ENCODE measurements at places on chromosomes 11 and 22. TPM values are rescaled to one million over a fixed set of nuclear protein-coding genes. Genes with fewer than 3 reads are reported as not detected.

Gene MOV10L1
- 0.30 TPM for total RNA-seq

Gene MMP8
- not detected for total RNA-seq

DNA sequence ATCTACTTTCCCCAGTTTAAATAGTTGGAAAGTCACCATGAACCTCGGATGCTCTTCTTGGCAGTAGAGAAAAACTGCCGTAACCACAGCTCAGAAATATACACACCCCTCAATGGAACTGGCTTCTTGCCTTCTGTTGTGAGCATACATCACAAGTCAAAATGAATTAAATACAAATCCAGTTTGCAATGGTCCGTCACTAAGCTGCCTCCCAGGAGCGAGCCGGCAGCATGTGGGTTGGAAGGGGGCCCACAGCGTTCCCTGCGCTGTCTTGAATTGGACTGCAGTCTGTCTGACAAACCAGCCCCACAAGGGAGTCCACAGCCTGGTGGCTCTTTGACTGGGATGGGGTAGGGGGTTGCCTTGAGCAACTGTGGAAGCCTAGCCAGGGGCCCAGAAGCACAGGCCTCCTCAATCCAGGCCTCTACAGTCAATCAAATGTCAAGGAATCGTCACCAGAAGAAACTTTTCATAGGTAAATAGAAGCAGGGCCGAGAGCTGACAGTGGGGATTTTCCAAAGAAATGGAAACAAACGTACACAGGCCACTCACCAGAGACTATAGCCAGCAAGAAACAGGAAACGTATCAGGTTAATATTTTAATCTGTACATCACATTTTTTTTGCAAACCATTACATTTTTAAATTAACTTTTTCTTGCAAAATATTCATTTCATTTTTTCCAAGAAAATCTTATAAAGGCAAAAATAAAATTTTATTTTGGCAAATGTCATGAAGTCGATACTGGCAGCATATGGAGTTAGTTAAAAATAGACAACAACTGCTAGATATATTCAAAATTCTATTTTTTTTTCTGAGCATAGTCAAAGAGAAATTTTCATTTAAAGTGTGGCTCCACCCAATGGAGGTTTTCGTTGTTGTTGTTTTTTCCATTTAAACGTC lies 38.5 kb downstream of the C11orf58 start:
- no peaks in the 10 kb centered on the region for H3K36me3 ChIP-seq
- no peak overlapping the region for H3K4me3 ChIP-seq
- no peaks in the 10 kb centered on the region for H3K27me3 ChIP-seq
- peaks cover 3% of the 10 kb centered on the region for H3K4me1 ChIP-seq
- no peak for DNase-seq
- H3K27ac ChIP-seq = no peak overlapping the region

GRCh38 chr11:93849751-93850593 lies 446 bp downstream of the VSTM5 start:
- DNase-seq = peak; percentile 55
- no peaks in the 10 kb centered on the region for H3K27me3 ChIP-seq
- H3K4me3 ChIP-seq = peak overlapping the region; percentile 45
- no peaks in the 10 kb centered on the region for H3K36me3 ChIP-seq
- H3K4me1 ChIP-seq = peaks cover 6% of the 10 kb centered on the region

DNA sequence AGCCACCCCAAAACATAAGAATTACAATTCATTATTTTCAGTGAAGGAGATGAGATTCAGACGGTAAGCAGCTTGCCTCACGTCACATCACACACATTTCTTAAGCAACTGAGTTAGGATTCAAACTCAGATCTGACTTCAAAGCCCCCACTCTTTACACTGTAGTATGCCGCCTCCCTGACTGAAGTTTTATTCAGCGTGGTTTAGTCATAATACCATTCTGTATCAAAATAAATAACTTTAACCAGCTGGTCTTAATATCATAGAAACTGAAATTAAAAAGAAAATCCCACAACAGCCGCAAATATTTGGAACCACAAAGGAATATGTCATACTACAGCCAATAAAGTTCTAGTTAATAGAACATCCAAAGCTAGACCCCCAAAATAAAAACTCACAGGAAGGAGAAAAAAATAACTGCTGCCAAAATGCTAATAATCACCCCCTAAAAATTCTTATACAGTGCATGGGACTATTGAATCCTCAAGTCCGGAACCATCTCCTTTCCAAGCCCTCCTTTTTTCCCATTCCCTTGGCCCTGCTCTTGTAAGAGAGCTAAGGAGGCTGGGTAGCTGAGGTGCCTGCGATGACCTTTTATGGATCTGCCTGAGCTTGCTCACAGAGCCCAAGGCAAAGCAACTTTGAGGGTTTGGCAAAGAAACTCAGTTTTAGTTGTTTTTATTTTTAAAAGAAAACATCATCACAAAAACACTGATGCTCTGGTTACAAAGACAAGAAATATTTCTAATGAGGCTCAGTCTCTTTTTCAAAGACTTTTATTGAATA lies 334.5 kb downstream of the TTC28 start:
- no peak overlapping the region for H3K4me3 ChIP-seq
- H3K4me1 ChIP-seq = no peaks in the 10 kb centered on the region
- DNase-seq = no peak
- H3K27me3 ChIP-seq = no peaks in the 10 kb centered on the region
- no peaks in the 10 kb centered on the region for H3K36me3 ChIP-seq

DNA sequence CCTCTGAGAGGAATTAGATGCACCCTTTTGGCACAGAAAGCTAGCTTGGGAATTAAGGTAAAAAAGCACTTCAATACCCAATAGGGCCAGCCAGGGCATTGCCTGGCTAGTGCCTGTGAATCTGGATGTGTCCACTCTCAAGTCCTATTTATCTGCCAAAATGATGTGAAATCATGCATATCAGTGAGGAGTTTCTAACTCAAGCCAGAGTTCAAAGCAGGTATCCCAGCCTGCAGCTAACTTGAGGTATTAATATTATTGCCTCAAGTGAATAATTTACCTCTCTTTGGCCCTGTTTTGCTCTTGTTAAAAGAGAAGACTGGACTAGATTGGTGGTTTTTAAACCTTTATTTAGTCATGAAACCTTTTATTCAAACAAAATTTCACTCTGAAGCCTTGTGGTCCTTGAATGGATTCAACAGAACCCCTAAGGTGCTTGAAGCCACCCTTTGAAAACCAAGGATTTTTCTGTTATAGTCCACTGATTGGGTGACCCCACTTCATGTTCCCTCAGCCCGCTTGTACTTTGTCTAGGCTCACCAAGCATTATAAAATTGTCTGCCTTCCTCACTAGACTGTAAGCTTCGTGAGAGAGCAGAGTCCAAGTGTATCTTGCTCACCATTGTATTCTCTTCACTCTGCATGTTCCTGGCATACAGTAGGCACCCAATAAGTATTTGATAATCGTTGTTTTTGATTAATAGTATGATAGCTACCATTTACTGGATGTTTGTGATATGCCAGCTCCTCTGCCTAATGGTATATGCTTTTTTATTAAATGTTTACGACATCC lies 4.5 kb downstream of the RNF121 start:
- peaks cover 9% of the 10 kb centered on the region for H3K4me1 ChIP-seq
- no peak overlapping the region for H3K27ac ChIP-seq

DNA sequence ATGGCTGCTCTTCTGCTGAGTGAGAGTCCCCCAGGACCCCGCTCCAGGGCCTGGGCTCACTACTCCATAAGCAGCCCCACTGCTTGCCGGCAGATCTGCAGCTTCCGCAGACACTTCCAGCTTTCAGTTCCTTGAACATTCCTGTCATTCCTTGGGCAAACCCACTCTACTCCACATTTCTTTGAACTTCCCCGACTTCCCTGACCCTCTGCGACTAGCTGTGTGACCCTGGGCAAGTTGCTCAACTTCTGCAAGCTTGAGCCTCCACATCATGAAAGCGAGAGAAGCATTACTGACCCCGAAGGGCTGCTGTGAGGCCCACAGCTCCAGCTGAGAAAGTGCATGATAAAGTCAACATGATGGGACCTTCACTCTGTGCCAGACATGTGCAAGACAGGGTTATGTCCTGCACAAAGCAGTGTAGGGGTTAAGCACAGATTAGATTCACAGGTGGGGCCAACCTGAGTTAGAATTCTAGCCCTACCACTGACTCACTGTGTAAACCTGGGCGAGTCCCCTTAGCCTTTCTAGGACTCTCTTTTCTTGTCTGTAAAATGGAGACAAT lies 51.8 kb downstream of the THAP12 start:
- H3K4me1 ChIP-seq = peaks cover 39% of the 10 kb centered on the region
- H3K36me3 ChIP-seq = no peaks in the 10 kb centered on the region
- no peaks in the 10 kb centered on the region for H3K27me3 ChIP-seq
- peak; percentile 97 for DNase-seq
- H3K27ac ChIP-seq = peak overlapping the region; percentile 84
- no peak overlapping the region for H3K4me3 ChIP-seq

GRCh38 chr22:21996175-21996720 lies 13.7 kb upstream of the TOP3B start:
- no peak for DNase-seq
- H3K4me3 ChIP-seq = no peak overlapping the region
- no peaks in the 10 kb centered on the region for H3K36me3 ChIP-seq
- H3K4me1 ChIP-seq = no peaks in the 10 kb centered on the region

DNA sequence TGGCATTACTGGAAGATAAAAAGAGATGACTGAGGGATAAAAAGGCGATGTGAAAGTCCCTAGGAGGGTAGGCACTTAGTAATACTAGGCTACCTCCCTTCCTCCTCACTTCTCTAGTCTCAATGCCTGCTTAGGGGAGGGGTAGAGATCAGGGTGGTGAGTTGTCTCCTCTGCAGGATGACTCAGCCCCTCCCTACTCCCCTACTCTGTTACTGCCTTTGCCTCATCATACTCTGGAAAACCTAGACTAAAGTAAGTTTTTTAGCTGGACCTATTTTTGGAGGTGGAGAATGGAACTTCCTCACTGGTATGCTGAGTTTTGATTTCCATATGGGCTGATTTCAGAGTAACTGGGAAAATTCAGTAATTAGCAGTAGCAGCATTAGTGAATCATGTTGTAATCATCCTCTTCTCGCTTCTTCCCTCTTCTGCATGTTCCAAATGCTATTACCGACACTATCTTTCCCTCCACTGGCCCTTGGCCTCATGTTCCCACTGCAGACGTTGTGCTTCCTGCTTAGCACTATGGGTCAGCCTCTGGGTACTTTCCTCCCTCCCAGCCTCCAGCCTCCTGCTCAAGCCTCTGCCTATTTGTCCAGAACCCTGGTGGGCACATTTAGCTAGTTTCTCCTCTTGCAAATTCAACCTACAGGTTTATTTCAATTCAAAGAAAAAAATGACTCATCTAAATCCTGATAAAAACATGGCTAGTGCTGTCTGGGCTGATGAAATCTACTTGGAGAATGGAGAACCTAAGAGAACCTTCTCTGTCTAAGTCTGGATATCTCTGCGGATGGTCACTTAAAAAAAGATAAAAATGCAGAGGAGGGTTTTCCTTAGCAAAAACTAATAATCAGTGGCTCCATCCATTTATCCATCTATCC lies 281.7 kb downstream of the ST3GAL4 start:
- DNase-seq = no peak
- H3K27ac ChIP-seq = no peak overlapping the region
- no peaks in the 10 kb centered on the region for H3K36me3 ChIP-seq

GRCh38 chr11:87212891-87213290 lies 175.2 kb downstream of the TMEM135 start:
- no peaks in the 10 kb centered on the region for H3K36me3 ChIP-seq
- H3K27me3 ChIP-seq = no peaks in the 10 kb centered on the region
- H3K4me3 ChIP-seq = no peak overlapping the region
- H3K27ac ChIP-seq = no peak overlapping the region
- H3K4me1 ChIP-seq = peaks cover 1% of the 10 kb centered on the region

DNA sequence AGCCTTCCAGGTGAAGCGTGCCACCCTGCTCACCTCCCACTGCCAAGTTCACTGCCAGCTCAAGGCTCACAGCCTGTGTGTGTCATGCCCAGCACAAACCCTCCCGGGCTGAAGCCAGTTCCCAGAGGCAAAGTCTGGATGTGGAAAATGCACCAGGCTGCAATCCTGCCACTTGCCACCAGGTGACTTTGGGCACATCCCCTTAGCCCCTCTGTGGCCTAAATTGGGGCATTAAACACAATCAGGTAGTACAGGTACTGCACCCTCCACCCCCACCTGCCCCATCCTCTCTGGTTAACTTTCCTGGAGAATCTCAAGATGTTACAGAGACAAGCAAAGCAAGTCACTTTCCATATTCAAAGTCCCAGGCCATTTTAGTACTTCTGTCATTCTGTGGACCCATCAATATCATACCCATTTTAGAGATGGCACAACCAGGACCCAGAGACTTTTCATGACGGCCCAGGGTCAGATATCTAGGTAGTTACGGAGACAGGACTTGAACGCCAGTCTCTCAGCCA lies 1.8 kb upstream of the RASD2 start:
- H3K4me1 ChIP-seq = peaks cover 5% of the 10 kb centered on the region
- DNase-seq = no peak
- H3K27me3 ChIP-seq = peaks cover 1% of the 10 kb centered on the region
- no peak overlapping the region for H3K4me3 ChIP-seq

- peaks cover 9% of the 10 kb centered on the region for H3K4me1 ChIP-seq
- H3K4me3 ChIP-seq = no peak overlapping the region
- no peak overlapping the region for H3K27ac ChIP-seq
- no peak for DNase-seq
These were observed 8.3 kb downstream of the SRSF8 start for GRCh38 chr11:95074792-95075563.
